ENCODE measurements at places on chromosomes 16 and 17. TPM values are rescaled to one million over a fixed set of nuclear protein-coding genes. Genes with fewer than 3 reads are reported as not detected.

DNA sequence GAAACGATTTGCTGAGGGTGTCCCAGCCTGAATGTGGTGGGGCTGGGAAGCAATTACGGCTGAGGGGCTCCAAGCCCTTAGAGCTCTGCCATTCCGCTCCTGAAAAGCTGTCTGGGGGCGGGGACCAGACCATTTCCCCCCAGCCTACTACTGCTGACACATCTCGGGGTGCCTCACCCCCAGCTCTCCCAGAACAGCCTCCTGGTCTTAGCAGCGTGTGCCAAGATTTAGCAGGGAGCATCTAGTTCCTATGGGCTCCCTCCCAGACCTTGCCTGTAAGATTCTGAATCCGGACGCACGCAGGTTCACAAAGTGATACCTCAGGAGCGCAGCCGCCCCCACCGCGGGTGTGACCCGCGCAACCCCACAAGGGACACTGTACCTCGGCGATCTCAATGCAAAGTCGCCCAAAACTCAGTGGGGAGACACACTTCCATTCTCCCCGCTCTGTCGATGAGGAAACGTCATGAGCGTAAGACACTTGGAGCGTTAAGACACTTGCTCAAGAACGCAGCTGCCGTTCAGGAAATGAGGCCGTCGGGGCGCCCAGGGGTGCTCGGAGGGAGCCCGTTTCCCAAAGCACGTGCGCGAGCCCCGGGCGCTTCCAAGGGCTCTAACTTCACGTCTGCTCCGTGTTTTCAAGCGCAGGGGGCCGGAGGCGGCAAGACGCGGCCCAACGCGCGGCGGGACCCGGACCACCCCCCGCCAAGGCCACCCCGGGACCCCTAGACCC, 629 bp downstream of the GEMIN4 start:
- DNase-seq: peak; percentile 49

The SCARF1 gene
- 12.4 TPM for total RNA-seq

- no peak for DNase-seq
Measured at GRCh38 chr17:80053102-80053501, 16.7 kb downstream of the CCDC40 start.

The TMEM238L gene
- 66.5 TPM for total RNA-seq

GRCh38 chr16:68003031-68003430, 3.7 kb upstream of the DPEP2 start:
- no peak for DNase-seq
